ENCODE measurements at places on chromosomes 3 and 15. TPM values are rescaled to one million over a fixed set of nuclear protein-coding genes. Genes with fewer than 3 reads are reported as not detected.
A peak's percentile ranks its signal among the peaks of the same experiment; 100 is the strongest.

Gene MEIS2
- total RNA-seq: 14.7 TPM

Gene PYGO1
- 11.9 TPM for total RNA-seq

Gene DGKG
- total RNA-seq: 1.3 TPM

Gene ARRDC4
- total RNA-seq: 57.6 TPM

Gene FGD5
- 33.3 TPM for total RNA-seq

Gene DPPA2
- total RNA-seq: not detected

Gene SPTBN5
- total RNA-seq: 34.5 TPM

Gene C3orf62
- total RNA-seq: 3.1 TPM

Gene GATA2
- total RNA-seq: 24.7 TPM

Gene NMNAT3
- 11.7 TPM for total RNA-seq

GRCh38 chr3:185724761-185725160 lies 100.1 kb downstream of the IGF2BP2 start:
- no peak overlapping the region for H3K4me3 ChIP-seq
- H3K36me3 ChIP-seq: no peaks in the 10 kb centered on the region
- H3K4me1 ChIP-seq: peaks cover 29% of the 10 kb centered on the region

- DNase-seq: no peak
- H3K27me3 ChIP-seq: no peaks in the 10 kb centered on the region
- no peaks in the 10 kb centered on the region for H3K36me3 ChIP-seq
- no peak overlapping the region for H3K27ac ChIP-seq
- no peaks in the 10 kb centered on the region for H3K4me1 ChIP-seq
- no peak overlapping the region for H3K4me3 ChIP-seq
These were observed 309.1 kb downstream of the ZBTB20 start for GRCh38 chr3:114838025-114838424.

- peak overlapping the region; percentile 3 for H3K4me3 ChIP-seq
- DNase-seq: peak; percentile 54
- no peaks in the 10 kb centered on the region for H3K36me3 ChIP-seq
- H3K27me3 ChIP-seq: no peaks in the 10 kb centered on the region
These were observed 170.2 kb upstream of the NR2F2 start for GRCh38 chr15:96160269-96160668.

DNA sequence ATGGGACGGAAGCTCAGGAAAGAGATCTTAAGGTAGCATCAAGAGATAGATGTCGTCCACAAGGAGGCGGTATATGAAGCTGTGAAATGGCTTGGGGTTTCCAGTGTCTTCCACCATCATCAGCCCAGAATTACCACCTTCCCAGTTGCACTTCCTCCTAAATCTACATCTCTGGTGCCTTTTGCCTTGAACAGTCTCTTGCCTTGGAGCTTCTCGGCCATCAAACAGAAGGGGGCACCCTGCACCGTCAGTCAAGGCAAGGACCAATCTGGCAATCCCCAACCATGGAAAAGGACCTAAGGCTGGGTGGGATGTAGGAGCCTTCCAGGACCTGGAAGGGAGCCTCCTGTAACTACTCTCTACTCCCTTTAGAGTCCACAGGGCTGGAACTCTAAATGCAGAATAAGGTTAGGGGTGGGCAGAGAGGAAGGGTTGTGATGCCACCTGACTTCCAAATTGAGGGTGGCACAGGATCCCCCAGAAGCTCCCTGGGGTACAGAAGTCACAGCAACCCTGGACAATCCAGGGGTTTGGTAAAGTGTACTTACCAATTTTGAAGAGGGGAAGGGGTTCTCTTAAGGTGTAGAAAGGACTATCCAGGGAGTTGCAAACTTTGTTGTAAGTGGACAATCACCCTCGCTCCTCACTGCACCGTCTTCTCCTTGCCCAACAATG lies 1.0 kb upstream of the RYR3 start:
- no peak overlapping the region for H3K27ac ChIP-seq
- no peaks in the 10 kb centered on the region for H3K27me3 ChIP-seq
- H3K4me1 ChIP-seq: no peaks in the 10 kb centered on the region
- H3K36me3 ChIP-seq: no peaks in the 10 kb centered on the region
- no peak for DNase-seq

GRCh38 chr3:196654006-196654734 lies 14.7 kb downstream of the NRROS start:
- H3K36me3 ChIP-seq: no peaks in the 10 kb centered on the region
- peaks cover 4% of the 10 kb centered on the region for H3K4me1 ChIP-seq
- no peak overlapping the region for H3K27ac ChIP-seq
- H3K27me3 ChIP-seq: no peaks in the 10 kb centered on the region
- no peak for DNase-seq

GRCh38 chr3:38011111-38011510 lies 18.3 kb downstream of the PLCD1 start:
- DNase-seq: no peak
- no peak overlapping the region for H3K27ac ChIP-seq
- H3K4me3 ChIP-seq: no peak overlapping the region
- no peaks in the 10 kb centered on the region for H3K27me3 ChIP-seq
- peaks cover 88% of the 10 kb centered on the region for H3K36me3 ChIP-seq

DNA sequence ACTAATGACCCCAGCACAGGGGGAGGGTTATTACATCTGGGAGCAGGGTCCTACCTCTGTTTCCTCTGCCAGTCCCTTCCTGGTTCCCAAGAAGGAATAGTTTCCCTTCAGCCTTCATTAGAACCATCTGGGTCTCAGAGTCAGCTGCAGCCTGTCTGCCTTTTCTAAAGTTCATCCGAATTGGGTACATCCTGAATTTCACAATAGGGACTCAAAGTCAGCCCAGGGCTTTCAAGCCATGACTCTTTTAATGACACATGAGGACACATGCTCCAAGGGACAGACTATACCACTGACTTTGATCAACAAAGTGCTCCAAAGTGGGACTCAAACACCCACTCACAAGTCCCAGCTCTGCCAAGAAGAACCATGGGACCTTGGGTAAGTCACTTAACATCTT lies 12.7 kb upstream of the CRABP1 start:
- H3K27ac ChIP-seq: no peak overlapping the region
- no peak overlapping the region for H3K4me3 ChIP-seq

GRCh38 chr3:159200176-159200575 lies 398.3 kb downstream of the MFSD1 start:
- DNase-seq: no peak
- no peak overlapping the region for H3K4me3 ChIP-seq
- H3K27me3 ChIP-seq: no peaks in the 10 kb centered on the region
- no peak overlapping the region for H3K27ac ChIP-seq

DNA sequence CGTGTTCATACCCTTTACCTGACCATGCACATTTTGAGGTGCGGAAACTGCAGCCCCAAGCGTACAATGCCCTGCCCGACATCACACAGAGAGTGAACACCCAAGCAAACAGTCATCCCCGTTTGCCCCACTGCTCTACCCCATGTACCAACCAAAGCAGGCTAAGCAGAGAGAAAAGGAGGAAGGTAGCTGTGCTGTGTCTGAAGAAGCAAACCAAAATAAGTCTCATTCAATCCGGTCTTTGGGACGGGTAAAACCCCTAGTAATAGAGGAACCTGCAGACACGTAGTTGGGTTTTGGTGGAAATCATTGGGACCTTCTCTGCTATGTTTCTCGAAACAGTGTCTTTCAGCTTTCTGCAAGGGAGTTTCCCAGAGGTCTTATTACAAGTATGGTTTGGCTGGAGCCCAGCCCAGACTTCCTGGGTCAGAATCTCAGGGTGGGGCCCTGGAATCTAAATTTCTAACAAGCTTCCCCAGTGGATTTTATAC lies 164.6 kb upstream of the HES1 start:
- H3K27me3 ChIP-seq: no peaks in the 10 kb centered on the region
- no peaks in the 10 kb centered on the region for H3K36me3 ChIP-seq
- H3K4me1 ChIP-seq: no peaks in the 10 kb centered on the region
- H3K27ac ChIP-seq: no peak overlapping the region
- no peak for DNase-seq

- no peak overlapping the region for H3K4me3 ChIP-seq
- no peak for DNase-seq
- no peaks in the 10 kb centered on the region for H3K27me3 ChIP-seq
- no peaks in the 10 kb centered on the region for H3K36me3 ChIP-seq
These were observed 29.4 kb downstream of the PGPEP1L start for GRCh38 chr15:98978153-98978552.

DNA sequence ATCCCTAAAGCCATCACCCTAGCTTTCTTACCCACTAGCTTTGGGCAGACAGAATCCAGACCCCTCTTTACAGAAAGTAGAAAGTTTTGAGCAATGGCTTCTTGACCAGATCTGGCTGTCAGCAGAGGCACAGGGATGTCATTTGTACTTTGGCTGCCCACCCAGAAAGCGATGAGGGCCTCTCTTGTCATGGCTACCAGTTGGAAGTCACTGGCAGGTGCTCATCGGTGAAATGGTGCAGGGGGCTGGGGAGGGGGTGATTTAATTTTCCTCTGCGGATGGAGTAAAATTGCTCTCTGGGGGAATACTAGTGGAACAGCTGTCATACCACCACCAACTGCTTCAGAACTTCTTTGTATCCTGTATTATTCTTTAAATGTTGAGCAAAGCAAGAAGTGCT lies 393.7 kb downstream of the LSAMP start:
- no peaks in the 10 kb centered on the region for H3K4me1 ChIP-seq
- H3K27me3 ChIP-seq: no peaks in the 10 kb centered on the region
- no peak overlapping the region for H3K27ac ChIP-seq
- H3K36me3 ChIP-seq: no peaks in the 10 kb centered on the region
- H3K4me3 ChIP-seq: no peak overlapping the region
- DNase-seq: no peak

- H3K4me1 ChIP-seq: no peaks in the 10 kb centered on the region
- no peaks in the 10 kb centered on the region for H3K36me3 ChIP-seq
- no peak overlapping the region for H3K4me3 ChIP-seq
- no peak overlapping the region for H3K27ac ChIP-seq
- no peaks in the 10 kb centered on the region for H3K27me3 ChIP-seq
These were observed 37.1 kb downstream of the NANOGP8 start for GRCh38 chr15:35047996-35048395.

DNA sequence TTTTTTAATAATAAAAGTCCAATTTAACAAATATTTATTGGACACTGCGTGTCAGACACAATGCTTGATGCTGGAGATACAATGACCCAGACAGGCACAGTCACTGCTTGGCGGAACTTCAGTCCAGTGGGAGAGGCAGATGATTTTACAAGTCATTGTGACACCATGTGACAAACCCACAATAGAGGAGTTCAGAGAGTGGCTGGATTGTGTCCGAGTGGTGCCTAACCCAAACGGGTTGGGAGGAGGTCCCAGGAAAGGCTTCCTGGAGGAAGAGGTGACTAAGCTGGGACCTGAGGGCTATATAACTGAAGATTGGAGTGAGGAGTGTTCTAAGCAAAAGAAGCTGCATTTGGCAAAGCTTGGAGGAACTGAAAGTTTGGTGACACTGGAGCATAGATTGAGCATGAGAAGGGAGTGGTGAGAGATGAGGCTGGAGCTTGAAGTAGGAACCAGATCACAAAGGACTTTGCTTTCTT lies 41.4 kb downstream of the CRTC3 start:
- H3K27me3 ChIP-seq: no peaks in the 10 kb centered on the region
- no peaks in the 10 kb centered on the region for H3K36me3 ChIP-seq
- H3K4me3 ChIP-seq: no peak overlapping the region
- DNase-seq: no peak

GRCh38 chr3:71515636-71516365 lies 67.7 kb downstream of the FOXP1 start:
- H3K27ac ChIP-seq: no peak overlapping the region
- peaks cover 7% of the 10 kb centered on the region for H3K36me3 ChIP-seq
- DNase-seq: no peak
- no peaks in the 10 kb centered on the region for H3K27me3 ChIP-seq
- no peaks in the 10 kb centered on the region for H3K4me1 ChIP-seq

- H3K27me3 ChIP-seq: no peaks in the 10 kb centered on the region
- no peaks in the 10 kb centered on the region for H3K4me1 ChIP-seq
- no peaks in the 10 kb centered on the region for H3K36me3 ChIP-seq
- DNase-seq: no peak
- H3K4me3 ChIP-seq: no peak overlapping the region
These were observed 244.7 kb upstream of the ONECUT1 start for GRCh38 chr15:53034767-53035245.

DNA sequence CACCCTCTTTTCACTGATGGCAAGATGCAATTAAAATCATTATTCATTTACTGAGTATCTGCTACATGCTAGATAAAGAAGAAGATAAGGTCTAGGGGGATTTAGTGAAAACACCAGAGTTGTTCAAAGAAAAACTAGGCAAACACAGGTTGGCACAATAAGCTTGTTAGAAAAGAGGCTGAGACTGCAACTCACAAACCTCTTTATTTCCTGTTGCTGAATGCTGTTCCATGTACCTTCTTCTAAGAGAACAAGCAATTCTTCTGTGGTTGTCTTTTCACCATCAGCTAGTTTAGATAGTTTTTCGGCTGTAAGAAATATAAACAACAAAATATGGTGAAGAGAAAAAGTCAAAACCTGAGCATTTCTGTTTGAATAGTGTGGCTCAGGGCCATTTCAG lies 61.1 kb downstream of the EIF3J start:
- peaks cover 5% of the 10 kb centered on the region for H3K36me3 ChIP-seq
- no peaks in the 10 kb centered on the region for H3K4me1 ChIP-seq
- no peak overlapping the region for H3K4me3 ChIP-seq
- H3K27ac ChIP-seq: no peak overlapping the region
- DNase-seq: no peak
- no peaks in the 10 kb centered on the region for H3K27me3 ChIP-seq

GRCh38 chr15:78046796-78047341 lies 30.6 kb downstream of the TBC1D2B start:
- H3K27me3 ChIP-seq: no peaks in the 10 kb centered on the region
- peaks cover 61% of the 10 kb centered on the region for H3K4me1 ChIP-seq
- DNase-seq: no peak

DNA sequence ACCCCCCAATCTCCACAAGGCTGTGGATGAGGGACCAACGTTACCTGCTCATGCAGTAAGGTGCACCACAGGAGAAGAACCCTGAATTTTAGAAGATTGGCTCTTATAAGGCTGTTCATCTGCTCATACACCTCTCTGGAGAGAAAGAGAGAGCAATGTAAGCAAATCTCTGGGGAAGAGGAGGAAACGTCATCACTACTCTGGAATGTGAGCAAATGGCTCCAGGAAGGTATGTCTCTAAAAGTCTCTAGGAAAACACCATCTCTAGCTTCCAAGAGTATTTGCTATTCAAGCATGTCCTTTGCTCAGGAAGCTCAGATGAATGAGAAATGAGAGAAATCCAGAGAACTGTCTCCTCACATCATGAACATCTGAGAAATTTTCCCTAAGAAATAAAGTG lies 235.4 kb downstream of the TBL1XR1 start:
- H3K27me3 ChIP-seq: no peaks in the 10 kb centered on the region
- DNase-seq: no peak
- H3K4me3 ChIP-seq: no peak overlapping the region
- no peak overlapping the region for H3K27ac ChIP-seq
- no peaks in the 10 kb centered on the region for H3K36me3 ChIP-seq

DNA sequence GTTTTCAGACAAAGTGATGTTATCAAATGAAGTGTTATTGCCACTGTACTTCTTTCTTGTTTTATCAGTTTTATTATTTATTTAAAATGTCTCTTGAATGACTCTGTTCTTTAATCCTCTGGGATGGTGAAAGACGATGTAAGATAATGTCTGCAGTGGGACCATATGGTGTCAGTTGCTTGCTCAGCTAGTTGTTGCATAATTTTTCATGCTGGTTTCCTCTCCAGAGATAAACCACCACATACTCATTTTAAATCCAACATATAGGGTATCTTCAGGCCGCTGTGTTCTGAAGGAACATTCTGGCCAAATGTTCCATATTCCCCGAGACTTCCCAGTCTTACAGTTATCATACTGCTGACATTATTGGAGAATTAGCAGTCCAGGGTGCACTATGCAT lies 75.9 kb downstream of the GABRG3 start:
- no peak overlapping the region for H3K27ac ChIP-seq
- DNase-seq: no peak
- no peak overlapping the region for H3K4me3 ChIP-seq
- H3K4me1 ChIP-seq: no peaks in the 10 kb centered on the region
